Right lung (tissue), 10 donors: ENCODE measurements at places on chromosomes 1 and 21. TPM values are rescaled to one million over a fixed set of nuclear protein-coding genes. Genes with fewer than 3 reads are reported as not detected.

The FAM167B gene
- 5.9 TPM for polyA plus RNA-seq

The FALEC gene
- polyA plus RNA-seq, result 0.95 TPM

The PHGDH gene
- polyA plus RNA-seq, result 102 TPM

The GJB4 gene
- not detected for polyA plus RNA-seq

The HIPK1 gene
- 42.1 TPM for polyA plus RNA-seq
